ENCODE measurements at places on chromosomes 12 and 14.

- no peak for DNase-seq
Observed at GRCh38 chr12:62106547-62107185, 153.5 kb upstream of the USP15 start.

DNA sequence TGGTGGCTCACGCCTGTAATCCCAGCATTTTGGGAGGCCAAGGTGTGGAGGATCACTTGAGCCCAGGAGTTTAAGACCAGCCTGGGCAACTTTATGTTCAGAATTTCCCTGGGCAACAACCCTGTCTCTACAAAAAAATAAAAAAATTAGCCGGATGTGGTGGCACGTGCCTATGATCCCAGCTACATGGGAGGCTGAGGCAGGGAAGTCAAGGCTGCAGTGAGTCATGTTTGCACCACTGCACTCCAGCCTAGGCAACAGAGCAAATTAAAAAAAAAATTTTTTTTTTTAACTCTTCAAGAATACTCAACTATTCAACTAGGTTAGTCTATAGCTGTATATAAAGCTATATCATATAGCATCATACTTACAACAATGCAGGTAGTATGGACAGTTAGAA, 113.0 kb downstream of the RALGAPA1 start:
- no peak for DNase-seq

- DNase-seq: no peak
Observed at GRCh38 chr14:100391724-100392123, 68.6 kb downstream of the SLC25A47 start.

- no peak for DNase-seq
Observed at GRCh38 chr12:13104409-13104808, 942 bp upstream of the GSG1 start.

- DNase-seq: no peak
Observed at GRCh38 chr12:114275932-114276785, 129.8 kb downstream of the TBX5 start.

DNA sequence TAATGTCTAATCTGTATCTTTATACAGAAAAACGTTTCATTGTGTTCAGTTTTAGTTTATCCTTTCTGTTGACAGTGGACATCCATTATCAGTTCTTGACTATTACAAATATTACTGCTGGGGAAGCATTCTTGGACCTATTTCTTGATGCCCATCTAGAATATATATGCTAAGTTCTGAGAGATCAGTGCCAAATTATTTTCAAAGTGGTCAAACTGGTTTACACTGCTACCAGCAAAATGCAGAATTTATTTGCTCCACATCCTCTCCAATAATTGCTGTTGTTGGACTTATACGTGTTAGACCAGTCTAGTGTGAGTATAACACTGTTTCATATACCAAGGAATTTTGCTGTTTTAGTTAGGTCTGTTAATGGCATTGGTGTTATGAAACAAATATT, 85.5 kb upstream of the TRAF3 start:
- DNase-seq: no peak

GRCh38 chr14:62557416-62557815, 487.8 kb downstream of the KCNH5 start:
- no peak for DNase-seq

- DNase-seq: no peak
Observed at GRCh38 chr12:27293463-27293862, 39.2 kb upstream of the BMAL2 start.

DNA sequence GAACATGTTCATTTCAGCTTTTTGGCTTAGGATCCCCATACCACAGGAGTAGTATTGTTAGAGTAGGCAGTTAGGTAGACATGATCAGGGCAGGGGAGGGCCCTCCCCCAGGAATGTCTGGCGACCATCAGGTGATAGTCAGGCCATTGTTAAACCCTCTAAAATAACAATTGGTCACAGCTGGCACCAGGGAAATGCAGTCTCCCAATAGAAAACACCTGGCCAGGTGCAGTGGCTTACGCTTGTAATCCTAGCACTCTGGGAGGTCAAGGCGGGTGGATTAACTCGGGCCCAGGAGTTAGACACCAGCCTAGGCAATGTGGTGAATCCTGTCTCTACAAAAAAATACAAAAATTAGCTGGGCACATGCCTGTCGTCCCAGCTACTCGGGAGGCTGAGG, 187.1 kb downstream of the MON2 start:
- DNase-seq: no peak

DNA sequence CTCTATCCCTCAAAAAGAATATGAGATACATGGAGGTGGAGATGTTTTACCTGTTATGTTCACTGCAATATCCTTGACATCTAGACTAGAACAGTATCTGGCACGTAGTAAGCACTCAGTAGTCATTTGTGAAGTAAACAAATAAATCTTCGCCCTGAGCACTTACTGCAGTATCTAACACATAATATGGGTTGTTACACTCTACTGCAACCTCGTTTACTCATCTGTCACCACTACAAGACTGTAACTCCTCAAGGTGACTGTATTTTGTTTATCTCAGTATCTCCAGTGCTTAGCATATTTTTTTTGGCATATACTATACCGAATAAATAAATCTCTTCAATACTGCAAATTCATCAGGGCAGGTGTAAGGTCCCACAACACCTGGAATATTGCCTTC, 66.1 kb downstream of the WASHC3 start:
- DNase-seq: no peak

- DNase-seq: no peak
Observed at GRCh38 chr12:56935157-56935556, 949 bp upstream of the SDR9C7 start.

DNA sequence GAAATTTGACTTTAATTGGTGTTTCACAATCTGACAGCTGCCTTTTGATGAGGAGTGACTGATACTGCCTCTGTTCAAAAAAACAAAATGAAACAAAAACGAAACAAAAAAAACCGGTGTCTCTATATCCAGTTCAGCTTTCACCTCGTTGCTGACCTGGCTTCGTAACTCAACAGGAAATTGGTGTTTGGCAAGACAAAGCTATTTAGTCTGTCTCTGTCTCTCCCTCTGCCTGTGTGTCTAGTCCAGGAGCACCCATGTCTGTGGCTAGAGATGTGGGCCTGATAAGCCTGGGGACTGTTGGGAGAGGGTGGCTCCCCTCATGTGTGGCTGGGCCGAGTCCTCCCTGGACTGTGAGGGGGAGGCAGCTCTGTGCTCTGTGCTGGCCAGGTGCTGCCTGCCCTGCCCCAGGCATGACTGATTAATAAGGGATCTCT, 11.3 kb downstream of the CACNA1C start:
- no peak for DNase-seq

DNA sequence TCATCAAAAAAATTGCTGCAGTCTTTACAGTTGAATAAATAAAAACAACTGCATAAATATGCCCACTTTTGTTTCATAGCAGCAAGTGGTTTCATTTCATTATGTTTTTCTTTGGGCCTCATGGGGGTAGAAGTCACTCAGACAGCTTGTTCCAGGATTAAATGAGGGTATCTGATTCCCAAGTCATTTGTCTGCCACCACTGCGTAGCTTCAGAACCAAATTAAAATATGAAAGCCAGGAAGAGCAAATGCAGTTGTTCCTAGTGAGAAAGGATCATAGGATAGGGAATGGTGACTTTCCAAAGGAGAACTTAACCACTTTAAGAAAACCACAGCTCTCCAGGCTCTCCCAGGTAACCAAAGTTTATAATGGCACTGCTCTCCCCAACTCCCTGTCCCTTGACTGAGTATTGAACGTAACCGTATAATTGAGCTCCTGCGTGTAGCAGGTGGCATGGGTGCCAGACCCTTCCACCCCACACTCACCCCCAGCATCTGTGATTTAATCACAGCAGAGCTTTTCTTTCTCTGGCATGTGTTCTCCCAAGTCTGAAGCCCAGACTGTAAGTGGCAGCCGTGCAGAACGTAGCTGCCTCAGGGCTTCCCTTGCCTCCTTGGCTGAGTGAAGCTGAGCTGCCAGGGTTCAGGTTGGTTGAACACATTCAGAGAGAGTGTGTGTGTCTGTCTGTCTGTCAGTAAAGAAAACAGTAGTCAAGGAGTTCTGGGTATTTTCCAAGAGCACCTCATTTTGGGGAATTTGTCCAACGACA, 11.3 kb upstream of the KCNH3 start:
- DNase-seq: no peak

DNA sequence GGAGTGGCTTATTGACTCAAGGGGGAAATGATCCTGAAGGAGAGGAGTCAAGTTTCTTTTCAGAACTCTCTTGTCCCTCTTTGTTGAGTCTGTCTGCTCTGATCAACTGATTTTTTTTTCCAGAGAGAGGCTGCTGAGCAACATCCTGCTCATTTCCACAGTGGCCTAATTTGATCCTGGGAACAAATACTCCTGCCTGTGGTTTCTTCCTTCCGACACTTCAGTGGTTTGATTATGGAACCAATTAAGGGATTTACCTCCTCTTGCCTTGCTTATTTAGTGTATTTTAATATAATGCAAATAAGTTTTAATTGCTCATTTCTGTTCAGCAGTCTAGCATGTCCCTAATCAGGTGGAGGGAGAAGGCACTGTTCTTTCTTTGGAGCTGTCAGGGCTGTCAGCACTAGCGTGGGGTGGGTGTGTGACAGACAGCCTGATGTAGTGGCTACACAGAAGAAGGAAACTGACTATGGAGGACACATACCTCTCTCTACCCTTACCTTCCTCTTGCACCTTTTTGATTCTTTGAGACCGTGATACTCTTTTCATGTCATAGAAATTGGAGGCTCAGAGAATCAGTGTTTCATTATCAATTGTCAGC, 344.9 kb upstream of the STXBP6 start:
- no peak for DNase-seq

DNA sequence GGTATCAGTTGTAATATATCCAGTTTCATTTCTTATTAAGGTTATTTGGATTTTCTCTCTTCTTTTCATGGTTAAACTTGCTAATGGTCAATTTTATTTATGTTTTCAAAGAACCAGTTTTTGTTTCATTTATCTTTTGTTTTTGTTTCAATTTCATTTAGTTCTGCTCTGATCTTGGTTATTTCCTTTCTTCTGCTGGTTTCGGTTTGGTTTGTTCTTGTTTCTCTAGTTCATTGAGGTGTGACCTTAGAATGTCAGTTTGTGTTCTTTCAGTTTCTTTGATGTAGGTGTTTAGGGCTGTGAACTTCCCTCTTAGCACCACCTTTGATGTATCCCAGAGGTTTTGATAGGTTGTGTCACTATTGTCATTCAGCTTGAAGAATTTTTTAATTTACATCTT, 145.6 kb upstream of the SLCO1B1 start:
- no peak for DNase-seq

DNA sequence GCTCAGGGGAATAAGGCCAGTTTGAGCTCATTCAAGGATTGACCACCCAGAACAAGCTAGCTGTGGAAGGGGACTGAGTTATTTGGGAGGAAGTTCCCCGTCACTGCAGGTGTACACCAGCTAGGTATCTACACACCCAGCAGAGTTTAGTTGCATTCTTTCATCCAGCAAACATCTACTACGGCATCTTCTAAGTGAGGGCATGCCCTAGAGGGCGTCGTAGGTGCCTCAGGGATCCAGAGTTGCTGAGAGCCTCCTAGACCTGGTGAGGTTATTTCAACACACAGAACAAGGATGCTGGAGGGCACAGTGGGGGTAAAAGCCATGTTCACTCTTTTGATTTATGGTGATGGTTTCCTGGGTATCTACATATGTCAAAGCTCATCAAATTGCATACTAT, 149.6 kb downstream of the KSR2 start:
- no peak for DNase-seq

DNA sequence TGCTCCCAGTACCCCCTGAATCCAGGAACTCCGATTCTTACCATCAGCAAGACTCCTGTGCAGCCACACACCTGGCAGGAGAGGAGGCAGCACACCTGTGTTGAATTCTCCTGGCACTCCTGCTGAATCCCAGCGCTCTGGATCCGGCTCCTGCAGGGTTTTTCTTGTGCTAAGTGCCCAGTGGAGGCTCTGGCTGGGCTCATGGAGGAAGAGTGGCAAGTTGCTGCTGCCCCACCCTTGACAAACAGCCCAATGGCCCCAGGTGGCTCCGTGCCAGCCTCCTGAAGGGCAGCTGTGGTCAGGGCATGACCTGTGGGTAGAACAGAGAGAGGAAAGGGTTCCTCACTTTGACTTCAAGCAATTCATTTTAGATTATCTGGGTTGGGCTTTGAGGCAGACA, 20.0 kb downstream of the CRACR2A start:
- peak; percentile 44 for DNase-seq

GRCh38 chr12:16568873-16569272, 37.1 kb downstream of the LMO3 start:
- DNase-seq: no peak

- DNase-seq: no peak
Observed at GRCh38 chr12:69052613-69053408, 119.8 kb upstream of the CPM start.

- peak; percentile 72 for DNase-seq
Observed at GRCh38 chr12:121132601-121133481, at the start of gene P2RX7. Gene P2RX7 (plus strand): TSS chr12:121132876. CDS start chr12:121132971, 95 bp downstream.

DNA sequence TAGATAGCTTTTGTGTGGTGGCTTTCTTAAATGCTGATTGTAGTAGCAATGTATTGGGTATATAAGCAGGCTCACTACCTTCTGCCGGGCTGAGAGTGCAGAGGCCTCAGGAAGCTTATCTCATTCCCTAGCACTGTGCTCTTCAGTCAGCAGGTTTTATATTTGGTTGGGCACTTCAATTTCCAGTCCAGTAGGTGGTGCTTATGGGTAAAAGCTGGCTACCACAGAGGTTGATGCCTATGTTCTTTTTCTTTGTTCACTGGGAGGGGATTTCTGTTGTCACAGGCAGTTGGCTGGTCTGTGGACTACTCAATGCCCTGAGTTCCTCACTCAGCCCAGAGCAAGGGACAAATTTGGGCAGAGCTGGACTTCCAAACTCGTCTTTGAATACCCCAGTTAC, 43.0 kb upstream of the GLIPR1 start:
- DNase-seq: no peak

- no peak for DNase-seq
Observed at GRCh38 chr12:82880442-82880901, 193.8 kb downstream of the TMTC2 start.

DNA sequence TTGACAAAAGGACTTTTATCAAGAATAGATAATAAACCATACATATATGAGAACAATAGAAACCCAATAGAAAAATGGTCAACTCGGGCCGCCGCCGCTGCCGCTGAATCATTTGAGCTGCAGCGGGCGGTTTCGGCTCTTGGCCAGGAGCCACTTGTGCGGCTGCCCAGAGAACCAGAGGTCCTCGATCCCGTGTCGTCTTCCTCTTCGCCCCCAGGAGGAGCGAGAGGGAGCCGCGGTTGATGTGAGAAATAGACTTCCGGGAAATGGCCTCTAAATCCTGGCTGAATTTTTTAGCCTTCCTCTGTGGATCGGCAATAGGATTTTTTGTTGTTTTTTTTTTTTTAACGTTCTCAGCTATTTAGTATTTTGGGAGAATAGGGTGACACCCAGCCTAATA, 44.8 kb downstream of the CPSF6 start:
- peak; percentile 74 for DNase-seq

GRCh38 chr14:88005978-88006851, 1.3 kb downstream of the GPR65 start:
- DNase-seq: no peak
